ENCODE measurements at places on chromosomes 1 and 21.

DNA sequence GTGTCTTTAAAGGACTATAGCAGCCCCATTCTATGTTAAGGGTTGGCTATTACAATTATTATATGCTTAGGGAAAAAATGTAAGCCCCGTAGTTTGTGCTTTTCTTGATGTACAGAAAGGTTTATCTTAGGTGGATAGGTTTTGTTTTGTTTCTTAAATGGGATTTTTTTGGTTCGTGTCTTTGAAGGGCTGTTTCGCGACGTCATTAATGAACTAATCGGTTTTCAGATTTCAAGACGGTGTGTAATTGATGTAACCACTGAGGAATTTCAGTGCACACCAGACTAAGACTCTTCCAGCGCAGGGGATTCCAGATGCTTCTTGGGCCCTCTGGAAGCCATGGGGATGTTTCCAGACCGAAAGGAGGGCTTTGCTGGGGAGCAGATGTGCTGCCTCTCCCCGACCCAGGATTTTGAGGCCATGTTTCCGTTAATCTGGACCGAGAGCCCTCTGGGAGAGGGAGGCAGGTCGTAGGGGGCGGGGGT, 4.8 kb upstream of the SIM2 start:
- DNase-seq = no peak

GRCh38 chr1:34176830-34177603, at the start of gene C1orf94:
C1orf94 (plus strand) TSS chr1:34176907; CDS start chr1:34177790, 883 bp downstream.
- DNase-seq = no peak

- DNase-seq = no peak
These were observed 26.2 kb downstream of the TRIM67 start for GRCh38 chr1:231188072-231188471.

GRCh38 chr1:31665234-31665878, 20.7 kb upstream of the PEF1 start:
- DNase-seq = no peak

DNA sequence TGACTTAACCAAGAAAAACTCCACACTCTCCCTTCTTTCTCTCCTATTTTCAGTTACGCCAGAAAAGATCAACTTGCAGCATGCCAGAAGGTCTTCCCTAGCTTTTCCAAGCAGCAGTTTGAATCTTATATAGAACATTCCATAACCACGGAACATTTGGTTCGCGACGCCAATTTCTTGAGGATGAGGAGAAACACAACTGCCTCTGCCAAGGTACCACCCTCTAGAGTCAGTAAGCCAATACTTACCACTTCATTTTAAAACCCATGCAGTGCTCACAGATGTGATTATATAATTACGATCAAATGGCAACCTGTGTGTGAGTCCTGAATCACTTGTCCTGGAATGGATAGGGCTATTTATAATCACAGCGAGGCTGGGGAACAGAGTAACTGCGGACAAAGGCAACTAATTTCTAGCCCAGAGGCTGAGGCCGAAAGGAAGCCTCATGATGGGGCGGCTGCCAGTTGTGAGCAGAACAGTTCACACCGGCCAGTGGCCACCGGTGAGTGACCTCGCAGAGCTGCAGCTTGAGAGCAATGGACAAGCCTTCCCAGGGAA, 43.2 kb upstream of the BACE2 start:
- no peak for DNase-seq
